WERI-Rb-1 (cell line): ENCODE measurements at places on chromosomes 2 and 18.

- DNase-seq = no peak
Observed at GRCh38 chr2:102672107-102672776, 52.9 kb downstream of the SLC9A2 start.

DNA sequence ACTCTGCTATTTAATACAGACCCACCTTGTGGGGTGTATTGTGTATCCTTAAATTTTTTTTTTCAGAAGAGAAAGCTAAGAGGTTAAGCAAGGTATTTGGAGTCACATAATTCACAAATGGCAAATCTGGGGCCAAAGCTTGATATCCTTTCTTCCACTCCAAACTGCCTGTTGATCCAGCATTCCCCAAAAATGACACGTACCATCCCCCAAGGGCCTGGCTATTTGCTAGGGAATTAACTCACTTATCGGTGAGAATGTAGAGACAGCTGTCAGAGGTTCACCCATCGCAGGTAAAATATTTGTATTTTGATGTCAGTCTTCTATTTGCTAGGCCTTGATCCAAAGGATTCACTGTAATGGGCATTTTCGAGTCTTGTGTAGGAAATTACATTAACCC is 103.6 kb upstream of the FZD7 start:
- no peak for DNase-seq

GRCh38 chr2:68317971-68318913 is 1.5 kb downstream of the CNRIP1 start:
- peak; percentile 40 for DNase-seq

- no peak for DNase-seq
Observed at GRCh38 chr2:122939796-122940195, 1085.3 kb upstream of the CNTNAP5 start.

DNA sequence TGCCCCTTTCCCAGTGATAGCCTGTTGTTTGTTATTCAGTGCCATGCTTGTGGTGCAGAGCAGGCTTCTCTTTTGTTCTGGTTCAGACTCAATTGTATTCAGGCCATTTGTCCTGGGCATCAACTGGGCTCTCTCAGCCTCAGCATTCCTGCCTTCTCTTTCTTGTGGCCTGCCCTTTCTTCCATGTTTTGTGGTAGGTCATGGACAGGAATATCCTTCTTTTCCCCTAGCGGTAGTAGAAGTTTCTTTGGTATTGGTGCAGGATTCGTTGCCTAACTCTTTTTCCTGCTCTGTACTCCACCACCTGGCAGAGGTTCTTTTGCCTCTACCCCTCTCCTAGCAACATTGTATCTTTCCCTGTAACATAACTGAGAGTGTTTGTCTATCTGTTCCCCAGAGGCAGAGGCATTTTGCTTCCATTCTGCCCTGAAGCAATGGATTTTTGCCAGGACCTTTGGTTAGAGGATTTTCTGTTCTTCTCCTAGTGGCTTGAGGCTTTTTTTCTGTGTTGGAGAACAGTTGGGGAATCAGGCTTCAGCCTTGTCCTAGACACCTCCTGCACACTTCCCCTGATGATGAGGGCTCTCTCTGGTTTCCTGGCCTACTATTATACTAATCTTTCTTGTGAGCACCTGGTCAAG is 68.5 kb downstream of the NCOA1 start:
- no peak for DNase-seq

GRCh38 chr2:232869138-232870017 is 686 bp upstream of the SNORC start:
- no peak for DNase-seq
